ENCODE measurements at places on chromosomes 5 and 9.

- DNase-seq, result no peak
Measured at GRCh38 chr5:58925627-58926540, 343.0 kb downstream of the RAB3C start.

GRCh38 chr5:116404016-116404415 lies 170.6 kb downstream of the SEMA6A start:
- DNase-seq, result no peak

DNA sequence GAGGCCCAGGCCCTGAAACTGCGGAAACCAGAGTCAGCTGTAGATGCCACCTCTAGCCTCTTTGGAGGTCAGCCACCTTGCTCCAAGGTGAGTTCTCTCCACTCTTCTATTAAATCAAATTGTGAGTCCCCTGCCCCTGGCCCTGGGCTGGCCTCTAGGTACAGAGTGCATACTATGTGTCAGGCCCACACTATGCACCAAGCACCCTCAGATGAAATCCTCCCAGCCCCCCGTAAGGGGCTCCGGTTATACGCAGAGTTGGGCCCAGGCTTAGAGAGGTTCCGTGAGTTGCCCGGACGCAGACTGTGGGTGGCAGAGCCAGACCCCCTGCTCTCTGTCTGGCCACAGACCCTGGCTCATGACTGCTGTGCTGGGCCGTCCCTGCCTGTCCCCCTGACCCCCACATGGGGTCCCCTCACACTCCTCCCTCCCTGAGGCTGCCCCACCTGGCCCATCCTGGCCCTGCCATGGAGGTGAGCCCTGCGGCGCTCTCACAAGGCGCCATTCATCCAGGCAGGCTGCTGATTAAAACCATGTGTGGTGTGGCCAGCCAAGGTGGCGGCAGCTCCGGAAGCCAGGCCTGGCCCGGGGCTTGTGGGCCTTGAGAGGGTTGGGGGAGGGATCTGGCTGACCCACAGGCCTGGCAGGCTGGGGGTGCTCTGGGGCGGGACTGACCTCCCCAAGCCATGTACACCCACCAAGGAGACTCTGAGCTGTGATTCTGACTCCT lies 65.5 kb upstream of the SYNPO start:
- DNase-seq, result no peak

DNA sequence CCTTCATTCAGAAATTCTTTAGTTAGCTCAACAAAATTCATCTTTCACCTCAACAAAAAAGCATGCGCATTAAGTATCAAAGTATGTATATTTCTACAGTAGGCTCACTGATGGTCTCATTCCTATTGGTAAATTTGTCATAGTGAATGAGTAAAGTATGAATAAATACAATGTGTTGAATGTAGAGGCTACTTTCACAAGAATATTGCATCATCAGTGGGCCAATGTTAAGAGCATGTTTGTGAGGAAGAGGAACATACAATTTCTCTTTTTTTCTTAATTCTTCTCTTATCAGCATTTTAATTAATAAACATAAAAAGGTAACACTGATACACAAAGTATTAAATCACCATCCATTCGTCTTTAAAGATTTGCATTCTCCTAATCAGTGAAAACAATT lies 505.1 kb downstream of the CETN3 start:
- no peak for DNase-seq

DNA sequence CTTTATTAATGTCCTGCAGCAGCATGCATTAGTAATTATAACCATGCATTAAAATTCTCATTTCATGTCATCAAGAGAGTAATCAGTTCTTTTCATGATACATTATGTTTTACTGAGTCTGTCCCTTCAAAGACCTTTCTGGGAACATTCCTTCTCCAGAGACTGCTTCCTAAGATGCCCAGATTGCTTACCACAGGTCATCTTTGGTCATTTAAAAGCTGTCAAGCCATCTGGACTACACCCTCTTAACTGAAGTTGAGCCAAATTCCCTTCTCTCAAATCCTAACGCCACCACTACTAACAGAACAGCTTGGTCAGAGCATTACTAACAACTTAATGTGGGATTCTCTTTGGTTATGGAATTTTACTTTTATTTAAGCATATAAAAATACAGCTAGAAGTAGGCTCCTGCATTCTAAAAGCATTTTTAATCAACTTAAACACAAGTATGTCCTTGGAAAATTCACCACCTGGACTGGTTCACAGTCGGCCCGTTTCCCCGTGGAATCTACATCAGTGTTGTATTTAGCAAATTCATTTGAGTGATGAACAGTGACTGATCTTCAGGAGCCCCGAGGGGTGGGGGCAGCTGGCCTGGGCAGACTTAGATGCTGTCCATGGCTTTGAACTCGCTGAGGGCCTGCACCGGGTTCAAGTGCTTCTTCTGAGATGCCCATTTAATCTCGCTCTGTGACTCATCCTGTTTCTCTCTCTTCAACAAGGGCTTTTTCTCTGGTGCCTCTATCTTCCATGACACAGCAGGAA lies 92.8 kb upstream of the CCDC112 start:
- no peak for DNase-seq

GRCh38 chr5:161847941-161848391 lies at the start of gene GABRA1:
TSS of gene GABRA1 (plus strand) at chr5:161848120. CDS start at chr5:161850811, 2,691 bp downstream.
- DNase-seq, result no peak

DNA sequence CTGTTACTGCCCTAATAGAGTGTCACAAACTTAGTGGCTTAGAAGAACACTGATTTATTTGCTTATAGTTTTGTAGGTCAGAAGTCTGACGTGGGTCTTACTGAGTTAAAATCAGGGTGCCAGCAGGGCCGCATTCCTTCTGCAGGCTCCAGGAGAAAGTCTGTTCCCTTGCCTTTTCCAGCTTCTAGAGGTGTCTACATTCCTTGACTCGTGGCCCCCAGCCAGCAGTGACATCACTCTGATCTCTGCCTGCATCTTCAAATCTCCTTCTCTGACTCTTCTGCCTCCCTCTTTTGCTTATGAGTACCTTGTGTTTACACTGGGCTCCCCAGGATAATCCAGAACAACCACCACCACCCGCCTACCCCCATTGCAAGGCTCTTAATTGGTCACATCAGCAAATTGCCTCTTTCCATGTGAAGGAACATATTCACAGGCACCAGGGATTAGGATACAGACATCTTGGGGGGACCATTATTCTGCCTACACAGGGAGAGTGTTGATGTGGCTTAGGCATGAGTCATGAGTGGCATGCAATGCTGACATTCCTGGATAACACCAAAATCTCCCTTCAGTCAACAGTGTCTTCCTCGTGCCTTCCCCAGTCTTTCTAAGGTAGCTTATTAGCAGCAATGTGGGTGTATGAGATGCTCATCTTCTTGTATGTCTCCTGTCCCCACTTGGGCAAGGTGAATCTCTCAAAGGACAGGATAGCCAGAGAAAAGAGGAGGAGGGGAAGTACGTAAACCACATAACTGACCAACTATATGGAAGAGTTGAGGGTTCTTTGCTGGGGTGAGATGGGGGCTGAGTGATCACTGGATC lies 24.4 kb downstream of the CYFIP2 start:
- no peak for DNase-seq

DNA sequence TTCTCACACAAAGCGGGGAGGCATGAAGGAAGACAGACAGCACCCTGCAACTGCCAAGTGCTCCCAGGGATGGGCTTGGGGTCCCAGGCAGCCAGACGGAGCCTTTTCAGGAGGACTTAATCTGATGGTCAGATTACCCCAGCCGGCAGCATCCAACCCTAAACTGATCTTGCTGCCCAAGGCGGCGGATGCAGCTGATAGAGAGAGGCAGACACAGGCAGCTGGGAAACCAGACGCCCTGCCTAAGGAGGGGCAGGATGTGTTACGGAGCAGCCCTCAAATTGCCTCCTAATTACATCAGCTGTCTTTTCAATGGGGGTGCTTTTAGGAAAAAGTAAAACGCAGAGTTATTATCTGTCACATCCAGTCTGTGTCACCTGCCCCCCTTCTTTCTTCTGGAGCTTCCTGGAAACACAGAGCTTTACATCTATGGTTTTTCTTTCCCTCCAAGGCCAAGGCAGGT lies 190.9 kb upstream of the PANK3 start:
- no peak for DNase-seq

GRCh38 chr5:78544561-78545201 lies 103.9 kb downstream of the LHFPL2 start:
- DNase-seq, result no peak

GRCh38 chr5:134462047-134462575 lies 50.4 kb upstream of the CDKN2AIPNL start:
- no peak for DNase-seq

DNA sequence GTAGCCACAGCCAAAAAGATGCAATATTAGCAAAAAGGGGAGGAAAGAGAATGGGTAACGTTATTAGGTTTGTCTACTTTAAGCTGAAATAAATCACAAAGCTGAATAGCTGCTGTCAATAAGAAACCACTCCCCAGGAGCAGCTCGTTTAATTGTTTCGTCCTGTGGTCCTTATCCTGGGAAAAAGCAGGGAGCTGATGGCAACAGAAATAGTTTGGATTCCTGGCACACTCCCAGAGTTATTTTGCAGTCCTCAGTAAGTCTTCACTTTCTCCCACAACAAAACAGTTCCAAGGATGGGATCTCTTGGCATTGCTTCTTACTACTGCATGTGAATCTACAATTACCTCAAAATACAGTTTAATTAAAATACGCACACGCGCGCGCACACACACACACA lies 28.8 kb downstream of the FRMD3 start:
- DNase-seq, result no peak

DNA sequence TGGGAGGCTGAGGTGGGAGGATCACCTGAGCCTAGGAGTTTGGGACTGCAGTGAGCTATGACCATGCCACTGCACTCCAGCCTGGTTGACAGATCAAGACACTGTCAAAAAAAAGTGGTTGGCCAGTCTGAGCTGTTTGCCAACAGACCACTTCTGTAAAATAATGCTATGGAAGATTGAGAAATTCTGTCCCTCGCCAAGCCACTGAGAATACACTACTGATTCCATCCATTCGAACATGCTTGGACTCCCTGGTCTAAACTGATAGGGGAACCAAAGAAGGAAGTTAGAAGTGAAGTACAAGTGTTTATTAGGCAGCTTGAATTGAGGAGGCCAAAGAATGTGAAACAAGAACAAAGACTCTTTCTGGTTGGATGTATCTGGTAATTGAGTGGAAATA lies 27.2 kb downstream of the ENC1 start:
- DNase-seq, result no peak
